ENCODE measurements at places on chromosomes 1 and 21.

GRCh38 chr1:20936621-20937020, 149.5 kb upstream of the HP1BP3 start:
- DNase-seq: no peak

GRCh38 chr21:20419772-20420171, 578.4 kb upstream of the NCAM2 start:
- DNase-seq: no peak

- no peak for DNase-seq
These were observed 149.2 kb downstream of the PSMG1 start for GRCh38 chr21:39033878-39034589.

DNA sequence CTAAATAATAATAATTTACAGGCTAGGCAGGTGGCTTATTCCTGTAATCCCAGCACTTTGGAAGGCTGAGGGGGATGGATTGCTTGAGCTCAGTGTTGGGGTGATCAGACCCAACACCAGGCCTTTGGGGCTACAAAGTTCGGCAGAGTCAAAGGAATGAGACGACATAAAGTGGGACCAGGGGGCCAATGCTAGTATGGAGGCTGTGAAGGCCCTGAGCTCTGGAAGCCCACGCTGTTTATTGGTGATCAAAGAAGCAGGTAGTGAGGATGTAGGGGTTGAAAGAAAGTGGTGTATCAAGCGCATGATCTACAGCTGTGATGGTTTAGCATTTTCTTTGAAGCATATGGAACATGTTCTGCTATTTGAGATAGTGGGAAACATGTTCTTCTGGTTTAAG, 5.6 kb downstream of the BTBD8 start:
- DNase-seq: no peak

DNA sequence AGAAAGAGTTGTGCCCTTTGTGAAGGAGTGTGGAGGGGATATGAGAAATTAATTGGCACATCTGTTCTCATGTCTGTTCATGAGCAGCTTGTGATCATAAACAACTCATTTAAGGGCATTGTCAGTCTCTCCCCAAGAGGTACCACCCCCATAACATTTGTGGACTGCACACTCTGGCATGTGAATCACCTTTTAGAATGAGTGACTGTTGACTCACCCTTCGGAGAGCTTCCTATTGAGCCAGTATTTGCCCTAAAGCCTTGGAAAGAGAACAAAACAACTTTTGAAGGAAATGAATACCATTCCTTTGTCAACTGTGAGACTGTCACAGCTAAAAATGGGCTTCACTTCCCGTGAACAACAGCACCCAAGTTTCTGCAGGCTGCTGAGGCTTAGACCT, 27.5 kb upstream of the MYSM1 start:
- DNase-seq: no peak

DNA sequence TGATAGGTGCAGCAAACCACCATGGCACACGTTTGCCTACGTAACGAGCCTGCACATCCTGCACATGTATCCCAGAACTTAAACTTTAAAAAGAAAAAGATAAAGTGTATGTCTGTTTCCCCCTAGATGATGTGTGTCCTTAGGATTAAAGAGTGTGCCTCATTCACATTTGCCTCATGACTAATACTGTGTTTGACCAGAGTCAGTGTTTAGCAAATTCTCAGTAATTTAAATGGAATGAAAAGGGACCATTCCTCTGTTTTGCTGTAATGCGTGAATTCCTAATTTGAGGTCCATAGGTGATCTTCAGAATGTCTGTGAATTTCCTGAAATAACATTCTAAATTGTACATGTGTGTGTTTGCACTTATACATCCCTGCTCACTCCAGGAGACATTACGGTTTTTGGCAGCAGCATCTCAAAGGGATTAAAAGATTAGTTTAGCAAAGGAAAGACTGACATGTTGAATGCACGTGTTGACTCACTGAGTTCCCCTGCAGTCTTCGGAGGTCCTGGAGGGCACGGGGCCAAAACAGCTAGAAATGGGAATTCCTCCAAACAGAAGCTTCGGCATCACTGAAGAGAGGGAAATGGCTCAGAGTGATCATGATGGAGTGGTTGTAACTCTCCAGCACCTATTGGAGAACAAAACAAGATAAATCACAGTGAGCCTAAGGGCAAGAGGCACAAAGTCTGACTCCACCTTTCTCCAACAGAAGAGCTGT, 19.1 kb upstream of the SLC35F3 start:
- no peak for DNase-seq

DNA sequence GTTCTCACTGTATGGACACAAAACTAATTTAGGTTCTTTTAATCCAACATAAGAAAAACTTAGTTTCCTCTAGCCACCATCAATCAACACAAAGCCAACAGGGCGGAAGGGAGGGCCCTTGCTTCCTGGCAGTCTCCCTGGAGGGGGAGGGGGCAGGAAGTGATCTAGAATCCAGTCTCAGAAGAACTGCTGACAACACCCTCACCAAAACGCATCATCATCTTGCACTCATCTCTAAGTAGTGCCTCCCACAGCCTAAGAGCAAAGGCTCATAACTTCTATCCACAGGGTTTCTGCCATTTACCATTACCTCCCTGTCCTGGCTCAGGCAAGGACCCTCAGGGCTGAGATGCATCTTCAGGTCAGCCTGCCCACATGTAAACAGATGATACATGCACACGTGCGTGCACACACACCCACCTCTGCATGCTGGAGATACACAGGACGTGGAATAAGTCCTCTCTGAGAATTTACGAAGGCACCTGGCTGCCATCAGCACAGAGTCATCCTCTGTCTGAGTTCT, 20.5 kb downstream of the HIVEP3 start:
- DNase-seq: no peak

DNA sequence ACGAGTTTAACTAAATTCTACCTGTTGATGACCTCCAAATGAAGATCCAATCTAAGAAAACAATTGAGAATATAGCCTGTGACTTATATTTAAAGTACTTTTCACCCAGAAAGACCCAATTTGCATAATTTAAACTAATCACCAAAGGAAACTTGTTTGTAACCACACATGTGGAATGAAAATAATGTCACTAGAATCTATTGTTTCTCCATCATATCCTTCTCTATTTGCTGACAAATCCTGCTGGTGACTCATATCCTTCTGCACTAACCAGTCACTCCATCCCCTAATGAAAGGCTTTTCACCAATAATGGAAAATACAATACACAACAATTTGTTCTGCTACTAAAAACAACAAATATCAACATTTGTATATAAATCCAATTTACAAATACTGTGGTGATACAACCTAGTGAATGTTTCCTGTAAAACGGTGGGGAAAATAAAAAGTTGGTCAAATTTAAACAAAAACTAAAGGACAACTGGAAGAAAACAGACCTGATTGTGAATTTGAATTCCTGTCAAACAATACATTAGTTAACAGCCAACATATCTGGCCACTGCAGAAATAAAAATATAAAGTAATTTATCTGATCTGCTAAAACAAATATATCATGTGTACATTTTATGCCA, 6.5 kb downstream of the PTP4A2 start:
- DNase-seq: no peak

GRCh38 chr1:91572044-91572443, 71.4 kb downstream of the CDC7 start:
- no peak for DNase-seq

GRCh38 chr1:236066828-236067386, 2.0 kb upstream of the NID1 start:
- no peak for DNase-seq

DNA sequence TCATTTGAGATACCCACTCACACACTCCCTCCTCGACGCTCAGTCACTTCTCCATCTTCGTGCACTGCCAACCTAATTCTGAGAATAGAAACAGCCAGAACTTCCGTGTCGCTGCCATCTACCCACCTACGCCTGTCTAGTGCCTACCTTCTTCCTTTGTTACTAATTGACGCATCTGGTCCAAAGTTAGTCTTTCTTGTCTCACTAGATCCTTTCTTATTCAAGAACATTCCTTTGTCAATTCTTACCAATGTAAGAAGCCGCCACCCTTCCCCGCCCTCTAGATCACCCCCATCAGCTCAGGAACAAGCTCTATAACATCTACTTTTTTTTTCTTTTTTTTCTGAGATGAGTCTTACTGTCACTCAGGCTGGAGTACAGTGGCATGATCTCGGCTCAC, 3.7 kb downstream of the PADI6 start:
- DNase-seq: no peak

DNA sequence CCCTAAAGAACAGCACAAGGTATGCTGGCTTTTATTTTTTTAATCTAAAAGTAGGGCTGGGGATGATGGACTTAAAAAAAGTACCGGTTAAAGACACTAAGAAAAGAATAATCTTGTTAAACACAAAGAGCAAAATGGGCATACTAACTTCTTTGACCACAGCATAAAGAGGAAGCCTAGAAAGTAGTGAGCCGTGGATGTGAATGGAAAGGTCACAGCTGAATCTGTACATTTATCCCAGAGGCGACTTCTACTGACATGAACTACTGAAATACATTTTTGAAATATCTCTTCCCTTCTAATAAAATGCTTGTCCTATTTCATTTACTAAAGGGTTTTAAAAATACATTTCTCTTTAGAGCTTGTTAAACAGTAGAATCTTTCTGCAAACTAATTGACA, 140.7 kb downstream of the SLC45A1 start:
- DNase-seq: no peak

GRCh38 chr1:68378296-68379084, 71.3 kb downstream of the RPE65 start:
- no peak for DNase-seq

DNA sequence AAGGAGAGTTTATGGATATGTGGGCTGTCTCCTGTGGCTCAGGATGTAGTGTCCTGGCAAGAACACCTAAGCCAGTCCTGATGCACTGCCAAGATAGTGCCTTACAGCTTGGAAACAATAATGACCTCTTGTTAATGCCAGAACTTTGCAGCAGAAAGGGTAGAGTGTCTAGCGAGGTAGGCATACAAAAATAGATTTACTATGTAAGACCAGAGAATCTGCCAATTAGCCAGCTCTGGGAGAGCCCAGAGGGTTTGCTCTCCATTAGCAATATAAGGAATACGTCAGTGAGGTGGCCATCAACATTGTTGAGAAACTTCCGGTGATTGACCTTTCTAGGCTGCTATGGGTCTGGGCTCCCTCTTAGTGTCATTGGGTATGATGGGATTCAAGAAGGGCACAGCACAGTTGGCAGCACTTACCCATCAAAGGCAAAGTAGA, 178.5 kb upstream of the GALNT2 start:
- no peak for DNase-seq

DNA sequence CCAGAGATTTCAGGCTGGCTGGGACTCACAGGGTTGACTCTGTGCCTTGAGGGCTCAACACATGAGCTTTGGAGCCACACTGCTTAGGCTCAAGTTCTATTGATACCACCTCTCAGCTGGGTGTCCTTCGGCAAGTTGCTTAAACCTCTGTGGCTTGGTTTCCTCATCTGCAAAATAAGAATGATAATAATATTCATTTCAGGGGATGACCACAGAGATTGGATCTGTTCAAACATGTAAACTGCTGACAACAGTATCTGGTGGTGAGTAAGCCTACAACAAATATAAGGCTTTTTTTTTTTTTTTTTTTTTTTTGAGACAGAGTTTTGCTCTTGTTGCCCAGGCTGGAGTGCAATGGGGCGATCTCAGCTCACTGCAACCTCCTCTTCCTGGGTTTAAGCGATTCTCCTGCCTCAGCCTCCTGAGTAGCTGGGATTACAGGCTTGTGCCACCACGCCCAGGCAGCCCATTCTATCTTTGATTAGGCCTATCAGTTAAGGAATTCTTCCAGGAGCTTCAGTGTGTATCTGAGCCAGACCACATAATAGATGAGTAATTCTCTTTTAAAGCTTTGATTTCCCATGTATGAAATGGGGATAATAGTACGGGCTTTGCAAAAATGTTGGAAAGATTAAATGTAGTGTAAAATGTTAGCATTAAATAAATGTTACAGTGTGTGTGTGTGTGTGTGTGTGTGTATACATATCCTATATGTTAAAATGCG, 437.6 kb downstream of the PRDM2 start:
- DNase-seq: no peak

- DNase-seq: no peak
These were observed 110.2 kb upstream of the FGGY start for GRCh38 chr1:59186656-59187055.

- DNase-seq: no peak
These were observed 27.1 kb downstream of the ZNHIT6 start for GRCh38 chr1:85681087-85681486.

DNA sequence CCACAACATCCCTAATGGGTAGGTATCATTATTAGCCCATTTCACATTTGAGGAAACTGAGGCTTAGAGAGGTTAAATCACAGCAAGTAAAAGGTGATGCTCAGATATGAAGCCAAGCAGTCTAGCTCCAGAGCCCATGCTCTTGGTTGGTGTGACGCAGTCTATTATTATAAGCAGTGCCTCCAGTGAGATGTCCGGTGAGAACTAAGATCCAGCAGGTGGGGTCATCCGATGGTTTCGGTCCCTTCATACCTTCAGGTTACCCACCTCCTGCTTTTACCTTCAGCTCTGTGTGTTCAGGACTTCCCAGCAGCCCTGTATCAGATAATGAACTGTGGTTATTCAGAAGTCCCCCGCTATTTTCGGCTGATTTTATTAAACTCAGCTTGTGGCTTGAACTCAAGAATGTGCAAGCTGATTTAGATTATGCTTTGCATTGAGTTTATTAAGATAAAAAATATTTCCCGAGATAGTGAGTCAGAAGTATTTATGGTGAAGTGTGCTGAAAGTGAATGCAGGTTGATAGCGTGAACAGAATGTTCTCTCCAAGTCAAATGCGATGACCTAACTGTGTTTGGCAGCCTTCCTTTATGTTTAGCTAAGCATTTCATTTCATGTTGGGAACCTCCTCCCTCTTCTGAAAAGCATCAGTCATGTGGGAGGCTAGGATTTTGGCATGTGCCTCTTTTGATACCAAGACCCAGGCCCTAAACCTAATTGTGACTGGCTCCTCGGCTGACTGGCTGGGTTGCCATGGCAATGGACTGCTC, 160.9 kb upstream of the UBE2U start:
- DNase-seq: no peak

- no peak for DNase-seq
These were observed 42.6 kb upstream of the LRP8 start for GRCh38 chr1:53370369-53370961.

GRCh38 chr1:150056407-150056806, 11.2 kb upstream of the VPS45 start:
- no peak for DNase-seq

DNA sequence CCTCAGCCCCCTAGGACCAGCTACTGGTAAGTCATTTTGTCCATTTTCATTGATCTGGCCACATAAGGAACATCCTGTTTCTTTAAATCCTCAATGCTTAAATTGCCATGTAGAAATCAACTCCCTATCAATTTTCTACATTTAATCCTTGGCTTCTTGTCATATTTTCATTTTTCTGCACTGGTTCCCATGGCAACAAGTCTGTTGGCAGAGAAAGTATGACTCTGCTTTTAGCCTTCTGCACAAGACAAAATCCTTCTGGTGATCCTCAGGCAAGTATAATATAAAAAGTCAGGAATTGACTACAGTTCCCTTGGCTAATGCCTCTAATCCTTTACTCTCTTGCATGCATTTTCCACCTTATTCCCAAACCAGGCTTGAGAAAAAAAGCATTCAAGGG, 65.0 kb downstream of the LRRC40 start:
- no peak for DNase-seq

DNA sequence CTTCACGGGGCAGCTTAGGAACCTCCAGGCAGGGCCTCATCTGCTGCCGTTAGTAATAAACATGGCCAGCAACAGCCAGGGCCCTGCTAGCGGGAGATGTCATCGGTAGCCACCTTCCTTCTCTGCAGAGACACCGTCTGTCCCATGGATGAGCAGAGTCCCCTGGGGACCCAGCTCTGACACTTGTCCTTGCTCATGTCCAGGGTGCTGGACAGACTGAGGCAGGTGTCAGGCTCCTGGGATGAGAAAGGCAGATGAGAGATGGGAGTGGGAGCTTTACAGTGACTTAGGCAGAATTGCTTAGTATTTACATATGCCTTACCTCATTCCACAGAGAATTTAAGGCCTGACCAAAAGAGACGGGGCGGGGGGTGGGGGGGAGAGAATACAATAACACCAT, 25.0 kb downstream of the CAPN2 start:
- no peak for DNase-seq
